HS-5 (cell line): ENCODE measurements at places on chromosomes 2 and 18.

DNA sequence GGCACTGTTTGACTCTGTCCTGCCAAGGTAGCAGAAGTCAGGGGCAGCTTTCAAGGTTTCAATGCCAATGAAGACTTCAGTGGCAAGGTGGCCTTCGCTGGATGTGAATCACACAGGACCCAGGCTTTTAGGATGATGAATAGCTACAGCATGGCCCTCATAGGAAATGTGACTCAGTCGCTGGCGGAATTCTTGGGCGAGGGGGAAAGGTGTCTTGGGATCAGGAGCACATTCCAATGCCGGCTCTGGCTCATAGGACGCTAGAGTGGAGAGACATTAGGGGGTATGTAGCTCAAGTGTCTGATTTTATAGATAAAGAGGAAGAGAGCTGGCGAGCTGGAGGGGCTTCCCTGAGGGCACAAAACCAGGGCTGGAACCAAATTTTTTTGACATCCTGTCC, 68.6 kb downstream of the SMIM21 start:
- no peak for DNase-seq

GRCh38 chr2:68741238-68741637, 6.6 kb downstream of the ARHGAP25 start:
- DNase-seq: no peak

DNA sequence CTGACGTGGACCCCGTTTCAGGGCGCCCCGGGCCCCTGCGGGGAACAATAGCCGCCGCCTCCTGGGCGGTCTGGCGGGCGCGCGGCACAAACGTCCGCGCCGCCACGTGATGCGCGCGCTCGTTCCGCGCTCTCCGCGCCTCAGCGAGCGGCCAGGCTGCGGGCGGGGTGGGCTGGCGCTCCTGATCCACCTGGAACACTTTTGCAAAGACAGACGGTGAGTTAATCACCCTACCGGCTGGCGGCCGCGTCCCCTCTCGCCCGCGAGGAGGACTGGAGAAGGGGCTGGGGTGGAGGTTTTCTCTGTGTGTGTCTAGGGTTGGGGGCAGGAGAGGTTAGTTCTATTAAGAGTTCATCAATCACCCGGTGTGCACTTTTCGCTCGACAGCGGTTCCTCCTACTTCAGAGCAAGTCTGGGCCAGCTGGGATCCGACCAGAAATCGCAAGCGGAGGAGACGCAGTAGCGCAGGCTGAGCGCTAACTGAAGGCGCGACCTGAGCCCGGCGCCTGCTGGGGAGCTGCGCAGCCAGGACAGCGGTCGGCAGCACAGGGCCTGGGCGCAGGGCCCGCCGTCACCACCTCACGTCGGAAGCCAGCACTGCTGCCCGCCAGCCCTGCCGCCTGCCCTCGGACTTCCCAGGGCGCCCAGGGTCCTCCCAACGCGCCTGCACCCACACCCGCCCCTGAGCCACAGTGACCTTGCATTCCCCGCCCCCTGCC, 10.3 kb upstream of the HOXD1 start:
- no peak for DNase-seq

DNA sequence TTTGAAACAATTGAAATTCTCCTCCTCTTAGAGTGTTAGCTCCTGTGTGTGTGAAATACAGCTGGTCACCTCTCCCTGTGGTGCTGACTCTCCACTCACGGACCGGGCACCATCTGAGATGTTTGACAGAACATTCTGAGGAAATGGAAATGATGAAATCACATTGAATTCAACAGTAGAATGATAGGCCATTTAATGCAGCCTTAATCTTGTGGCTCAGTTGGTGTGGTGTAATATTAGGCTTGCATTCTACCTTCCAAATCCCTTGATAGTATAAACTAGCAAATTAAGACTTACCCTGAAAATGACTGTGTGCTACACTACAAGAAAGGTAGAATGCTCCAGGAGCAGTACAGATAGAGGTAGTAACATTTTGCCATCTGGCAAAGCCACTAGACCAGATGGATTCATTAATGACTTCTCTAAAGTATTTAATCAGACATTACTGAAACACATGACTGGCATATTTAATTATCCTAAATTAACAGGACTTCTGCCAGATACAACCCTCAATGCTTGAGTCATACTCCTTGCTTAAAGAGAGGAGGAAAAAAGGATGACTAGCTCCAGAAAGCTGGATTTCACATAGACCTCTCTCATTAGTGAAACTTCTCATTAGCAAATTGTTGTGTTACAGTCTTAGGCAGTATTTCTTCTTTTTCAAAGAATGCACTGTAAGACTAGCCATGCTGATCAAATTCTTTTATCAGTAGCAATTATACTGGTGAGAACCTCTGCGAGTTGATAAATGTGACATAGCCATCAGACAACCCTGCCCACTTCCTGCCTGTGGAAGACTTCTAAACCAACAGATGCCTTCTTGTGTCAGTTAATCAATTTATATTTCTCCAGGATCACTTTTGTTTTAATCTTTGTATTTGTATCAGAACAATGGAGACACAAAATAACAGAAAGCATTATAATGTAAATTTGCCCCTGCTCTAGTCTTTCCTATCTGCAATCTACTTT, 80.6 kb downstream of the EML6 start:
- no peak for DNase-seq

DNA sequence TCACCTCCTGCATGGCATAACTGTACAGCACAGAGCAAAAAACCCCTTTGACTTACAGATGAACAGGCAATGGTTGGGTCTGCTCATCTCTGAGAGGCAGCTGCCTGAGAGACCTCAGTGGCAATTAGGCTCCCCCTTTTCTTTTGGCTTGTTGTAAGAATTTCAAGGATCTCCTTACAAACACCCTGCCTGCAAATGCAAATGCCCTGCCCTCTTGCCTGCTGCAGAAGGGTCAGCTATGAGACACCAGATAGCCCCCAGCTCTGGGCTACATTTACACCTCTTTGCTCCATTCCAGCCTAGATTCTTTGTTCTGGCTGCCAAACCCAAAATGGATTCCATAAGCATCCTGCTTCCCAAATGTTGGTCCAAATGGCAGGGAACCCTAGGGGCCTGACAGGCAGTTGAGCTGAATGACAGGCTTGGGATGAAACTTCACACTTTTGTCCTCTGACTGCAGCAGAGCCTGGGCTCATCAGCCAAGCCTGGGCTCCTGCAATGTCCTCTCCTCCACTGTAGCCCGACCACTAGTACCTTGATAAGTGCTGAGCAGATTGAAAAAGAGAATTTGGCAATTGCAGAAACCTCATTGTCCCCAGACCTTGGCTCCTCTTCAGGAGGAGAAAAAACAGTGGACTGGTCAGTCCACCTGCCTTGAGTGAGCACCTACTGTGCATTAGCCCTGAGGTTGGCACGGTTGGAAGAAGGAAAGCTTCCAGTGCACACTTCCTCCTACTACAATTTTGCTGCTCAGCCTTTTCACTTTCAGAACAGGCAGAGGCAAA, 678.3 kb downstream of the BCL11A start:
- DNase-seq: no peak

GRCh38 chr2:149877074-149877473, 289.5 kb upstream of the MMADHC start:
- no peak for DNase-seq

DNA sequence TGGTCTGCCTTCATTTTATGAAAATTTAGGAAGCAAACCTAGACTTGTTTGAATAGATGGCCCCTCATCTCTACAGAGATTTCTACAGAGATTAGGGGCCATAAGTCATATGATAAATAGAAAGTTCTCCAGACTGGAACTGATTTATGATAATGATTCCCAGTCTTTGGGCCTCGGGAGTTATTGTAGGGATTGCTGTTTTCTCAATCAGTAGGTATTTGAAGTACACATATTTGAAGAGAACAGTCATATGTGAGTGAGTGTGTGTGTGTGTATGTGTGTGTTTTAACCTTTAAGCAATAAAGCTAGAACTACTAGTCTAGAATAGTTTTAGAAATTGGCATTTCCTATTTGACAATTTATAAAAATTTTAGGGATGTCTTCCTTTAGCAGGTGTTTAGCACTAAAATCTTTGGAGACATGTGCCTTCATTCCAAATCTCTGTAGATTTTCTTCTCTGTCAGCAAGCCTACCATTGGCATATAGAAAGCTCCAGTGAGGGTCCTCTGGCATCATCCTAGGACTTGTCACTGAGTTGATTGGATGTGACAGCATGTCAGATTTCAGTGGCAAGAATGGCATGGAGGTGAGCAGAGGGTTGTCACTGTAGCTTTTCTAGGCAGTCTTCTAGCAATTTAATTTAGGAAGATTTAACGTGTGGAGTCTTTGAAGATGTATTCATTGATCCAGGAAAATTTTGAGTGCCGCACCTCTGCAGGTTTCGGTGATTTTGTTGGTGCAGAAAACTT, 71.2 kb downstream of the MYO1B start:
- no peak for DNase-seq

- no peak for DNase-seq
Observed at GRCh38 chr2:22124003-22124402, 1000.2 kb downstream of the TDRD15 start.

GRCh38 chr18:41391616-41392595, 563.1 kb upstream of the PIK3C3 start:
- peak; percentile 39 for DNase-seq

DNA sequence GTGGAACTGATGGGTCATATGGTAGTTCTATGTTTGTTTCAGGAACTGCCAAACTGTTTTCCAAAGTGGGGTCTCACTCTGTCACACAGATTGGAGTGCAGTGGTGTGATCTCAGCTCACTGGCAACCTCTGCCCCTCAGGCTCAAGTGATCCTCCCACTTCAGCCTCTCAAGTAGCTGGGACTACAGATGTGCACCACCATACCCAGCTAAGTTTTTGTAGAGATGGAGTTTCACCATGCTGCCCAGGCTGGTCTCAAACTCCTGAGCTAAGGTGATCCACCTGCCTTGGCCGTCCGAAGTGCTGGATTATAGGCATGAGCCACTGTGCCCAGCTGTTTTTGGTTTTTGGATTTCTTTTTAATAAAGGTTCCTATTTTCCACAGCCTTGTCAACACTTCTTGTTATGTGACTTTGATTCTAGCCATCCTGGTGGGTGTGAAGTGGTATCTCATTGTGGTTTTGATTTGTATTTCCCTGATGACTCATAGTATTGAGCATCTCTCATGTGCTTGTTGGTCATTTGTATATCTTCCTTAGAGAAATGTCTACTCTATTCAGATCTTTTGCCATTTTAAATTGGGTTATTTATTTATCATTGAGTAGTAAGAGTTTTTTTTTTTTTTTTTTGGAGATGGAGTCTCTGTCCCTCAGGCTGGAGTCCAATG, 22.8 kb downstream of the NPC1 start:
- peak; percentile 48 for DNase-seq
